ENCODE measurements at places on chromosomes 1 and 21.

DNA sequence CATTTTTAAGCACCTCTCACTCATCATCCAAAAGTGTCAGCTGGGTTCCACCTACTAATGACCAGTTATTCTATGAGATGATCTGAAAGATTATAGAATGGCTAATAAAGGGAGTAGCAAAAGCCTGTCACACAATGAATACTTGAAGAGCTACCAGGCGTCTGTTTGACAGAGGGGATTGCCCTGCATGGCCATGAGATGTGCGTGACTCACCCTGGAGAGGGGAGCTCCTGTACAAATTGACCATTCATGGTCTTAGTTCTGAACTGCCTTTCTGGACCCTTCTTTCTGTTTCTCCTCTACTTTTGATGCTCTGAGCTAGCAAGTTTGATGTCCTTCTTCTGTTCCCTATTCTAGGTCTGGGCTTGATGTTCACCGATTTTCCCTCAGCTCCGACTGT, 85.2 kb upstream of the ABCD3 start:
- DNase-seq = no peak

- DNase-seq = no peak
These were observed 48.5 kb downstream of the RWDD3 start for GRCh38 chr1:95282518-95282895.

- no peak for DNase-seq
These were observed 367.3 kb downstream of the SMYD3 start for GRCh38 chr1:246139745-246140182.

GRCh38 chr1:11502516-11502915, 23.6 kb downstream of the DISP3 start:
- no peak for DNase-seq

GRCh38 chr1:32454726-32455125, 10.1 kb upstream of the ZBTB8B start:
- peak; percentile 54 for DNase-seq

GRCh38 chr1:200625381-200625824, 4.9 kb upstream of the KIF14 start:
- no peak for DNase-seq

GRCh38 chr1:226967665-226968064, 27.6 kb downstream of the COQ8A start:
- no peak for DNase-seq

DNA sequence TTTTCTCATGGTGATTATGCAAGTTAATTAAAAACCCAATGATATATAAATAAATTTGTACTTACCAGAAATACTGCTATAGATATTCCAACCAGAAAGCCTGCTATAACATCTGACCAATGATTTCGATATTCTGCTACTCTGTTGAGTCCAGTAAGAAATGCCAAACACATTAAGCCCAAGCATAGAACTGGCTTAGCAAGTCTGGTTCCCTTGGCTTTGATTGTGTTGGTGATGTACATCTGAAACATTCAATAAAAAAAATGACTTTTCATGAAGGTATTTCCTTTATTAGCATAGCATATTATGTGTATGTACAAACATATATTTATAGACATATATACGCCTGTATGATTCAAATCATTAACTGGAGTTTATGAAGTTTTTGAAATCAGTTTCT, 82.8 kb downstream of the PLPPR5 start:
- no peak for DNase-seq

DNA sequence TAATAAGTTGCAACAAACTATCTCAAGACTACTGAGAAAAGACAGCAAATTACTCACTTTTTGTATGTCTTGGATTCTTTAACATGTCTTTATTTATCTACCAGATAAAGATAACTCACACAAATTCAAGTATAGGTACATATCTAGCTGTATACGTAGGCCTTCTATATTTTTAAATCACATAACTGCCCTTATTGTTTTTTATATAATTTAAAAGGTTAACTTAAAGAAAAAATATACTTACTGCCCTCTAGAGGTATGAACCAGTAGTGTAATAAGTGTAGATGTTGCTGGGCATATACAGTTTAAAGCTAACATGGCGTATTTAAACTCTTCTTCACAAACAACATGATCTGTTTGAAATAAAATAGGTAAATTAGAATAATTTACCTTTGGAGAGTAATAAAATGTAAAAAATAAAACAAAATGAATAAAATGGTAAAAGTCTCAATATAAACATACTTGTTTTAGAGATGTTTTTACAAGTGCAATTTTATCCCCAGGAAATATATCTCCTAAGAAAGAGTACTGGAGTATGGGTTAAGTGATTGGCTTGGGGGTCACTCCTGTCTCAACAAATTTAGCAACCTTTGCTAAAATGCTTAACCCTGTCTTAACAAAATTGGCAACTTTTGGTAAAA, 235.2 kb downstream of the KCNT2 start:
- DNase-seq = no peak

GRCh38 chr1:186799689-186800054, 29.1 kb upstream of the PLA2G4A start:
- DNase-seq = no peak
